ENCODE measurements at places on chromosomes 5 and 9. TPM values are rescaled to one million over a fixed set of nuclear protein-coding genes. Genes with fewer than 3 reads are reported as not detected.

The STPG3 gene
- total RNA-seq: not detected

The OR13F1 gene
- total RNA-seq: not detected

The GABBR2 gene
- total RNA-seq: not detected

The DBH gene
- total RNA-seq: not detected

The TAF9 gene
- 37.3 TPM for total RNA-seq

The HAND1 gene
- total RNA-seq: not detected

The GPR151 gene
- not detected for total RNA-seq

The GFI1B gene
- total RNA-seq: not detected

The ENG gene
- 213 TPM for total RNA-seq

The FOXD4L6 gene
- not detected for total RNA-seq

The PCDHGA2 gene
- total RNA-seq: 3.5 TPM

The PCDHGB2 gene
- total RNA-seq: 6.7 TPM

The RORB gene
- total RNA-seq: 0.15 TPM

The RETREG1 gene
- total RNA-seq: 0.44 TPM

The FBP2 gene
- not detected for total RNA-seq

The TICAM2 gene
- 4.7 TPM for total RNA-seq

The FLT4 gene
- 2.8 TPM for total RNA-seq

The SYK gene
- not detected for total RNA-seq

The PCDHGA5 gene
- total RNA-seq: 3.0 TPM

The FOXD4 gene
- 0.12 TPM for total RNA-seq

The CDH9 gene
- total RNA-seq: not detected

The PIK3R1 gene
- 39.9 TPM for total RNA-seq

Measured in cardiac ventricle fibroblast (primary cell).